Uterus (tissue), 4 donors: ENCODE measurements at places on chromosomes 6 and 20. TPM values are rescaled to one million over a fixed set of nuclear protein-coding genes. Genes with fewer than 3 reads are reported as not detected.

USP49 gene
- 16.5 TPM for total RNA-seq

PRR18 gene
- total RNA-seq: not detected

SMLR1 gene
- total RNA-seq: not detected

ACSS1 gene
- 11.8 TPM for total RNA-seq

DOK5 gene
- not detected for total RNA-seq

YTHDF1 gene
- 22.8 TPM for total RNA-seq

DNA sequence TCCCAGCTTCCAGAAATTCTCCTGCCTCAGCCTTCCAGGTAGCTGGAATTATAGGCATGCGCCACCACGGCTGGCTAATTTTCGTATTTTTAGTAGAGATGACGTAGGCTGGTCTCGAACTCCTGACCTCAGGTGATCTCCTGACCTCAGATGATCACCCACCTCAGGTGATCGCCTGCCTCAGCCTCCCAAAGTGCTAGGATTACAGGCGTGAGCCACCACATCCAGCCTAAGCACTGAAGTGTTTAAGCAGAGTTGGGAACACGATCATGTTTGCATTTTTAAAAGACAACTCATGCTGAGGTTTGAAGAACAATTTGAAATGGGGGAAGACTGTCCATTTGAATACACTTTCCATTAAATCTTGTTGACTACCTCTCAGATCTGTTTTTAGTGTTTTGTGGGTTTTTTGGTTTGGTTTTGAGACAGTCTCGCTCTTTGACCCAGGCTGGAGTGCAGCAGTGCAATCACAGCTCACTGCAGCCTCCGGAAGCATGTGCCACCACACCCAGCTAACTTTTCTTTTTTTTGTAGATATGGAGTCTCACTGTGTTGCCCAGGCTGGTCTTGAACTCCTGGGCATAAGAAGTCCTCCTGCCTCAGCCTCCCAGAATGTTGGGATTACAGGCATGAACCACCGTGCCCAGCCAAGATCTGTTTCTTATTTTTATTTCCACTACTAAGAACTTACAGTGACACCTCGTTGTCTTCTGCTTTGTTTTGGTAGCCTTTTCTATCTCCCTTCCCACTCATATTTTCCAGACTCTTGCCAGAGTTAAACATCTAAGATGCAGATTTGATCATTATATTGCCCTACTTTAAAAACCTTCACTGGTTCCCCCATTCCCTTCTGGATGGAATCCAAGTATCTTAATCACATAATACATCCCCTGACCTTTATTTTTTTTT is 5.5 kb downstream of the CASP8AP2 start:
- H3K27me3 ChIP-seq: no peaks in the 10 kb centered on the region
- no peak for DNase-seq
- no peak overlapping the region for H3K4me3 ChIP-seq
- H3K36me3 ChIP-seq: no peaks in the 10 kb centered on the region
- no peak overlapping the region for H3K27ac ChIP-seq

- no peak overlapping the region for H3K27ac ChIP-seq
- H3K36me3 ChIP-seq: no peaks in the 10 kb centered on the region
- no peak overlapping the region for H3K4me3 ChIP-seq
- H3K4me1 ChIP-seq: no peaks in the 10 kb centered on the region
- no peak for DNase-seq
Observed at GRCh38 chr20:46158476-46158987, 40.4 kb downstream of the CD40 start.

GRCh38 chr6:169766232-169766631 is 14.8 kb downstream of the ERMARD start:
- no peaks in the 10 kb centered on the region for H3K27me3 ChIP-seq
- no peak overlapping the region for H3K4me3 ChIP-seq
- H3K27ac ChIP-seq: no peak overlapping the region

- no peak overlapping the region for H3K27ac ChIP-seq
- no peak overlapping the region for H3K4me3 ChIP-seq
- no peaks in the 10 kb centered on the region for H3K4me1 ChIP-seq
- no peak for DNase-seq
Observed at GRCh38 chr6:169518451-169518850, 183.4 kb downstream of the WDR27 start.

- no peak overlapping the region for H3K27ac ChIP-seq
- no peaks in the 10 kb centered on the region for H3K27me3 ChIP-seq
- H3K36me3 ChIP-seq: no peaks in the 10 kb centered on the region
- H3K4me1 ChIP-seq: no peaks in the 10 kb centered on the region
Observed at GRCh38 chr6:111848262-111848812, 24.9 kb downstream of the FYN start.

- H3K4me1 ChIP-seq: no peaks in the 10 kb centered on the region
- no peaks in the 10 kb centered on the region for H3K27me3 ChIP-seq
- no peak overlapping the region for H3K4me3 ChIP-seq
- H3K27ac ChIP-seq: no peak overlapping the region
Observed at GRCh38 chr6:134517145-134517658, 199.3 kb upstream of the SGK1 start.
